ENCODE measurements at places on chromosomes 1 and 21.

GRCh38 chr1:231603598-231604275 is 22.9 kb upstream of the DISC1 start:
- DNase-seq, result no peak

DNA sequence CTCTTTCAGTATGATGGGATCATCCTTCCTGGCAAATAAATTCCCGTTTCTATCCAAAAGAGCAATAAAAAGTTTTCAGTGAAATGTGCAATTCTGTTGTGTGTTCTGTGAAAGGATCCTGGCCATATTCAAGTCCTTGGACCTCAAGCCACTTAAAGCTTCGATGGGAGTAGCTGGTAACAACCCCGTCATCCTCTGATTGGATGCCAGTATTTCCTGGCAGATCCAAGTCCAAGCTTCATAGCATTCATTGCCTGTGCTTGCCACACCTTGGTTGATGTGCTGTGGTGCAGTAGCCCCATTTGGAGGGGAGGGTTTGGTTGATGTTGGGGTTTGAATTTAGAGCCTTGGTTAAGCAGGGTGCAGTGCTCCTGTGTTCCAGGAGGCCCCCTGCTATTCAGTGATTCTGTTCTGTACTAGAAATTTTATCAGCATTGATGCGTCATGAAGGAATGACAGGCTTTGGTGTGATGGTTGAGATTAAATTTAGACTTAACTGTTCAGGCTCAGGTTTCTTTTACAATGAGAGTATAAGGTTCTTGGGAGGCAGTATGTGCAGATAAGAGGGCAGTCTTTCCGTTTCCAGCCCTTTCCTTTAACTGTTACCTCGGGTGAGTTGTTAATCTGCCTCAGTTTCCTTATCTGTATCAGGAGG is 4.9 kb downstream of the RPL11 start:
- no peak for DNase-seq

- DNase-seq, result no peak
Measured at GRCh38 chr1:10708757-10709156, 87.7 kb downstream of the CASZ1 start.

DNA sequence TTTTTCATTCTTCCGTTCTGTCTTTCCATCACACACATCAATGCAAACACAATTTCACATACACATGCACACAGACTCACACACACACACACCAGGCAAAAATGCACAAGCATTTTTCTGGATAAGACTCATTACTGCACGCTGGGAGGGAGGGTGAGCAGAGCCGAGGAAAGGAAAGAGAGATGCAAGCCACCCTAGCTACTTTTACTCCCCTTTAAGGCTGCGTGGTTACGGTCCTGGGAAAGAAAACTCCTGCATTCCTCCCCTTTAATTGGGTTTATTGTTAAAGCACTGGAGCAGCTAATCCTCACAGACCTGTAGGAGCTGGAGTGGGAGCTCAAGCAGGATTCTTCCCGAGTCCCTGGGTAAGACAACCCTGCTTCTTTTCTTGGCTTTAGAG is at the start of gene CAMK1G:
Gene CAMK1G (plus strand): TSS at position 307 of the 400 bp plus-strand sequence. CDS start 11,270 bp downstream, outside the sequence.
- no peak for DNase-seq

DNA sequence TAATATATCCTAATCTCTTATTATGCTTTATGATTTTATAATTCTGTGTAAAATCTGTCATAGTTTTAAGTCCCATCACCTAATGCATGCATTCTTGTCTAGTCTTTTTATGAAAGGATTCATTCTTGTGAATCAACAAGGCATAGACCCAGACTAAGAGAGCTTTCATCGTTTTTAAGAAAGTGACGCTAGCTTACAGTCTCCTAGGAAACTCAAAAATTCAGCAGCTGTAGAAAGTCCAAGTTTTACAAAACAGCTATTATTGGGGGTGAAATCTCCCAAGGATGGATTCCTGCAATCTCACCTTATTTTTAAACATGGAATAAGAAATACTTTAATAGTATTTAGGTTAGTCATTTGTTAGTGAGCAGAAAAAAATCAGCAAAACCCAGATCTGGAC is 104.7 kb downstream of the NCAM2 start:
- no peak for DNase-seq

GRCh38 chr1:226411619-226412018 is 3.7 kb upstream of the PARP1 start:
- no peak for DNase-seq

DNA sequence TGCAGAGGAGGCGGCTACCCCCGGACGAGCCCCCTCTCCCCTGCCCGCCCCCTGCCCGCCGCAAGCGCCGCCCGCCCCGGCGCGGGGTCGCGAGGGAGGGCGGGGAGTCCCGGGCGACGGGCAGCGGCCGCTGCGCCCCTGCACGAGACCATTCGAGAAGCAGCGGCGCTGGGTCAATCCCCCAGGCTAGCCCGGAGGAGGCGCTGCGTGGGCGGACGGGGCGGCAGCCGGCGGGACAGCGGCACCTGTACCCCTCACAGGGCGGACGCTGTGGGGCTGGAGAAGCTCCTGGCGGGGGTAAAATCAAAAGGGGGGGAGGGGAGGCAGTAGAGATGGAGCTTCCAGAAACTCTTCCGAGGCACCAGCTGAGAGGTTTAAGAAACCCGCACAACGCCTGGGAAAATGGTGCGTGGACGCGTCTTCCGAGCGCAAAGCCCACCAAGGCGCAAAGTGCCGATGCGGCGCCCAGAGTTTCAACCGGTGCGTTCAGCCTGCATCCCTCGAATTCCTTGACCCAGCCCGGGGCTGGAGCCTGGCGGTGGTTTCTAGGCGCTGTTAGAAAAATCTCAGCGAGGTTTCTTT is at the start of gene PLPPR5:
Gene PLPPR5 (minus strand): TSS at position 1 of the 582 bp plus-strand sequence. CDS start 190 bp downstream, outside the sequence.
- no peak for DNase-seq

- DNase-seq, result no peak
Measured at GRCh38 chr1:55362558-55362957, 147.4 kb upstream of the USP24 start.

DNA sequence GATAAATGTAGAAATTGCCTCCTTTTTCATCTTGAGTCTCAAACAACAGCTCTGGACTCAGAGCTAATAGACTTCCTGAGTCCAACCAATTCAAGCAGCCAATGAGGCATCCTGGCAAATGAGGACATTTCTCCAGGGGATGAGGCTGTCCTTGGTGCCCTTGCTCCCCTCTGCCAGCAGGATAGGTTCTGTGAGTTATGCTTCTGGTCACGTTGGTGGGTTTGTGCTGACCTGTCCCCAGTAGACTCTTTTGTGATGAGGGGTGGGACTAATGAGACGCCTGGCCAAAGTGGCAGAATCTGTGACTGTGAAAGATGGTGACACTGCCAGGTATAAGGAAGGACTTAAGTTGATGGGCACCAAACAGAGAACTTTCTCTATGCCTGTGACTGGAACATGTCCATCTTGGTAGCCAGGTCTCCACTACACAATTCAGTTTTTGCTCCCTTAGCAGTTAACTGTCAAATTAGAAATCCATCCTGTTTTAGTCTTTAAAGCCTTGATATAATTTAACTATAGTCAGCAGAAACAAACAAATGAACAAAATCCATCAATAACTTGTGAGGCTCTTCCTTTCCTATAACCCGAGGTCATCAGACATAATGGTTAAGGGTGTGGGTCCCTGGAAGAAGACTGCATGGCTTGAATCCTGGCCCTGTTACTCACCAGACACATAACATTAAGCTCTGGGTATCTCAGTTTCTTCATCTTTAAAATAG is 35.7 kb upstream of the THEM4 start:
- no peak for DNase-seq

- DNase-seq, result no peak
Measured at GRCh38 chr1:224223819-224224714, 41.0 kb downstream of the DEGS1 start.

DNA sequence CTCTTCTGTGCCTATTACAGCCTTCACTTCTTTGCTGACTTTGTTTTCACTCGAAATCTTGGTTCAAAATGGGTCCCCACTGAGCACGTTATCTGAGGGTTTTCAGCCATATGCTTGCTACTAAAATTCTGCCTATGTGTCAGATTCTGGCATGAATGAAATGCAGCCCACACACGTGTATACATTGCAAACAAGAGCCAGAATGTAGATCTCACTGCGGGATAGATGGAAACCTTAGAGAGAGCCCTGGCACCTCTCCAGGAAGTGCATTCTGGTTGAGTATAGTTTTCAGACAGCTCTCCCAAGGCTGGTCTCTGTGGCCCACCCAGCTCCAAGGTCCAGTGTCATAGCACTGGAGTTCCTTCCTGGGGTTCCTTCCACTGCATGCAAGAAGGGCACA is 234.7 kb upstream of the GJB5 start:
- DNase-seq, result no peak
